ENCODE measurements at places on chromosomes 3 and 15. TPM values are rescaled to one million over a fixed set of nuclear protein-coding genes. Genes with fewer than 3 reads are reported as not detected.

IQCF5 gene
- not detected for polyA plus RNA-seq

DNA sequence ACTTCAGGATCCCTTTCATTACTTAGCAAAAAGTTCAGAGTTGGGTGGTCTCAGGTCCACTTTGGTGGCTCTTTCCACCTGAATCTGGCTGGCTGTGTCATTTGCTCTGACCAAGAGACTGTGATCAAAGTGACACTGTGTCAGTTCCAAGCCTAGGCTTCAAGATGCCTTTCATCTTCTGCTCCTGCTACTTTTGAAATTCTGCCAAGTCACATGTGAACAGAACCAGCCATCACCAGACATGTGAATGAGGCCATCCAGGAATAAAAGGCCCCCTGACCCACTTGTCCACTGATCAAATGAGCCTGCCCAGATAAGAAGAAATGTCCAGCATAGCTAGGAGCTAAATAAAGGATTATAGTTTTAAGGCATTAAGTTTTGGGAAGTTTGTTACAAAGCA is 132.2 kb downstream of the OSBPL10 start:
- no peak for DNase-seq

- DNase-seq, result no peak
These were observed 61.4 kb upstream of the C15orf39 start for GRCh38 chr15:75140080-75140879.

PRR20G gene
- polyA plus RNA-seq, result not detected

SLC28A2 gene
- polyA plus RNA-seq, result 0.20 TPM

DNA sequence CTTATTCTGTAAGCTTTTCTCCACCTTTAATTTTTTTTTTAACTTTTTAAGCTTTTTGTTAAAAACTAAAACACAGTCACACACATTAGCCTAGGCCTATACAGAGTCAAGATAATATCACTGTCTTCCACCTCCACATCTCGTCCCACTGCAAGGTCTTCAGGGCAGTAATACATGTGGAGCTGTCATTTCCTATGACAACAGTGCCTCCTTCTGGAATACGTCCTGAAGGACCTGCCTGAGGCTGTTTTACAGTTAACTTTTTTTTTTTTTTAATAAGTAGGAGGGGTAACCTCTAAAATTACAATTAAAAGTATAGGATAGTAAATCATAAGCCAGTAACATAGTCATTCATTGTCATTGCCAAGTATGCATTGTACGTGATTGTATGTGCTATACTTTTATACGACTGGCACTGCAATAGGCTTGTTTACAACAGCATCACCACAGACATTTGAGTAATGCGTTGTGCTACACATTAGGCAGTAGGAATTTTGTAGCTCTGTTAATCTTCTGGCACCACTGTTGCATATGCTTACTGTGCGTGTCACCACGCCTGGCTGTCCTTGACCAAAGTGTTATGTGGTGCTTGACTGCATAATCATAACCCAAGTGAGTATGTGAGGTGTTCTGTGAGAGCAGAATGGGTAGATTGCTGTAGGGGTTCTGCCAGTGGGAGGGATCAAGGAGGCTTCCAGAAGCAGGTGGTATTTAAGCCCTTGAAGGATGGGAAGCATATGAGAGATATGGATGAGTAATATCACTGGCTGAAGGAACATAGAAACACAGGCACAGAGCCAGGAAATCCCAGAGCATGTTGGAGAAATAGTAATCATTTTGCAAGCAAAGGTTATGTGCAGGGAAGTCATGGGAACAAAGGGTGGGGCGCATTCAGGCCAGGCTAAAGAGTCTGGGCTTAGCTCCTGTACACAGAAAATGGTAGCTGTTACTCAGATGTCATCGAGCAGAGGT is 18.3 kb downstream of the FBXO22 start:
- no peak for DNase-seq

FSD2 gene
- polyA plus RNA-seq, result 0.14 TPM

GRCh38 chr3:7095116-7095515 is 234.2 kb downstream of the GRM7 start:
- DNase-seq, result no peak

DNA sequence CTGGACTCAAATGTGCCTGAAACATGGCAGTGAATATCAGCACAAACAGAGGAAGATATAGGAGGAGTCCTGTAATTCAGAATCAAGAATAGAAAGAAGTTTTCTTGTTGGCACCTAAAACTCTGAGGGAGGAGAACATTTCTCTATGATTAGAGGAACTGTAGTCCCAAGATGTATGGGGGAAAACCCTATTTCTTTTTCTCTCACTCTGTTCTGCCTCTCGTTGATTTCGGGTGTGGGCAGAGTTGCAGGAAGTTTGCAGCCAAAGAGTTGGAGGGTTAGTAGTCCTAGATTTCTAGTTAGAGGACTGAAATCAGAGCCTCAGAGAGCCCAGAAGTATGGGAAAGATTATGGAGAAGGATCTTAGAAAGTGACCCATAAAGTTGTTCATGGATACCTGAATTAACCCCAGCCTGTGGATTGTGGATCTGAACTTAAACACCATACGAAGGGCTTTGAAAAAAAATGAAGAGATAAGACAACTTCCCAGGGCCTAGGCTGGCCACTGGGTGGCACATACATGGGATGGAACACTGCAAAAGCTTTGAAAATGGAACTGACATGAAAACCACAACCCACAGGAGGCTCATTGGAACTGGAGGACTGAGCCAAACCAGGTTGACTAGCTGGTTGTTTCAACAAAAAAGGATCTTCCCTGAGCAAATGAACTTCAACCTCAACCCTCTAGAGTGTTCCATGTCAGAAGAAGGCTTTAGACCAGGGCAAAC is 34.6 kb downstream of the FMN1 start:
- DNase-seq, result no peak

DNA sequence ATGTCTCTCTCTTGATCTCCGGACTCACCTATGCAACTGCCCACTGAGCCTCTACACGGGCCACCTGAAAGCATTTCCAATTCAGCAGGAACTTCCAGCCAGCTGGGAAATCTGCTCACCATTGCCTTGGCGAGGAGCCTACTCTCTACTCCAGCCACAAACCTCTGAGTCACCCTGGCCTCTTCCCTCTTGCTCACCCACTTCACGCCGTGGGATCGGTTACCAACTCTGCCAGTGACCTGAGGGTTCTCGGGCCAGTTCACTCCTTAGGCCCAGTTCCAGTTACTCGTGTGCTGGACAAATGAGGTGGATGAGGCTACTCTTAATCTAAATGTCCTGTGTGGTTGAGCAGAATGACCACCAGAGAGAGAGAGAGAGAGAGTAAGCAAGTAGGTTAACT is 70.1 kb downstream of the CEMIP start:
- DNase-seq, result no peak

DNA sequence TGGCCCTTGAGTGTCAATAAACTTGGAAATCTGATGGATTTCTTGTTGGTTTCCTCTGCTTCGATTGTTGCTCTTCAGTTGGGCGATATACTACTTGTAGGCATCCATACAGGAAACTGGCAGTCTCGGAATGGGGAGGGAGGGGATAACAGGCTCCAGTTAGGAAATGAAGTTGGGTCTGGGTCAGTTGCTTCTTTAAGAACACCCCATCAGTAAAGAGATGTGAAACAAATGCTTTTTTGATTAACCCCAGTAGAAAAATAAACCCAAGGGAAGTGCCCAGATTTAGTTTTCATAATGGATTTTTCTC is 681 bp downstream of the CHMP2B start:
- no peak for DNase-seq

GHSR gene
- polyA plus RNA-seq, result not detected

ROPN1 gene
- polyA plus RNA-seq, result 0.04 TPM

- DNase-seq, result no peak
These were observed 433.8 kb upstream of the RBMS3 start for GRCh38 chr3:28846971-28847478.

DNA sequence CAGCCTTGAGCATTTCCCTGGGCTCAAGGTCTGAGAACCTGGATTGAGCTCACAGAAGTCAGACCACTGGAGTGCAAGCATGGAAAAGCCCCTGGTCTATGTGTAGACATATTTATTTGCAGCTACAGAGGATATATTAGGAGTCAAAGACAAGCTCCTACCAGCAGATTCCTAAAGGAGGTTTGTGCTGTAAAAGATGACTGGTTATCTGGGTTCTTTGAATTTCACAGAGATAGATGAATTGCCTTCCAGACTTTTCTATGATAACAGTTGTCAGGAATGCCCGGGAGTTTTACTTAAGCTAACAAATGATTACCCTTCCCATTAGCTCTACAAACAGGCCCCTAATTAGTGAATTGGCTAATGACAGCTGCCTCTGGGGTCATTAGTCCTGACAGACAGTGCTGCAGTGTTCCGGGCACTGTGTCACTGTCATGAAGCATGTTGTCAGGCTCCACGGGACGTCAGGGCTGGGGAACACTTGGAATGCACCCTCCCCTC is 48.8 kb upstream of the PLXNA1 start:
- no peak for DNase-seq

DNA sequence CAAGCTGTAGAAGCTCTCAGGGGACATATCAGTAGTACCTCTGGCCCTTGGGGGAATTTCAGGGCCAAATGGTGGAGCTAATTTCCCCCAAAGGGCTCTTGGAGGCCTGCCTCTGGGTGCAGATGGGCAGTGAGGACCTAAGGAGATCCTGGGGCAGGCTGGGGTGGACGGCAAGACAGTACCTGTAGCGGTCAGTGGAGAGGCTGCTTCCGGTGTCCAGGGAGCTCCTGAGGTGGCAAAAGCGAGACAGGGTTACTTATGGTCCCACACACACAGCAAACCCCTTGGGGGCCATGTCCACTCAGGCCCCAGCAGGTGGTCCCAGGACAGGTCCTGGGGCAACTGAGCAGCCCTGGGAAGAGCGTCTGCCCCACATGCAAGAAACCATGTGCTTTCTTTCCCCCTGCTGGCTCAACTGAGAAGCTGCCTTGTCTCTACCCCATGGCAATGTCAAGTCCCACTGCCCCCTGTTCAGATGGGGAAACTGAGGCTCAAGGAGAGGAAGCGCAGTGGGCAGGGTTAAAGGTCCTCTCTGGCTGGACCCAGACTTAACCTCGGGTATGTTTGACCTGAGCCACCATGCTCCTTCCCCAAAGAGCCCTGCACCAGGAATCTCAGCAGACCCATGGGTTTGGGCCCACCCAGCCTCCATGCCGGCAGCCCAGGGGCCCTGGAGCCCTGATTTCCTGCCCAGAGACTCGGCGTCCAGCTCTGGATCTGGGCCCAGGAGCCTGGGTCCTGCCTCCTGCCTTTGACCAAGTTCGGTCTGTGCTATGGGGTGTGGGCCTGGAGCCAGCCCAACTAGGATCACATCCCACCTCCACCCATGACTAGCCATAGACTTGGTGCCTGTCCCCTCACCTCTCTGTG is 25.7 kb downstream of the IQSEC1 start:
- no peak for DNase-seq

- DNase-seq, result no peak
These were observed 213.0 kb downstream of the PTPRG start for GRCh38 chr3:61774279-61774890.

CCR3 gene
- polyA plus RNA-seq, result not detected

DNA sequence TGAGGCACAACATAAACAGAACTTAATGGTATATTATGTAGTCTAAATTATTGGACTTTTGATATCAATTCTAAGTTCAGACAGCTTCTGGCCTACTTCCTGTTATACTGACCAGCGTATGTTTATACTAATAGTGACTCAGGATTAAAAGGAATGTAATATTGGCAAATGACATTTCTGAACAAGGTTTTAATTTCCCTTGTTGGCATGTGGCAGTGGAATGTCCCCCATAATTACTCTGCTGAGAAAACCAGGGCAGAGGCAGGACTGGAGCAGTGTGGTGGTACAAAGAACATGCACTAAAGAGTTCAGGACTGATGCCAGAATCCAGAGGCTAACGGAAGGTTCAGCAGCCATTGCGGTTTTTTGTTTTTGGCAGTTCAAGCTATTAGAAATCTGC is 184.0 kb downstream of the KCNAB1 start:
- DNase-seq, result no peak

- DNase-seq, result no peak
These were observed 223.8 kb downstream of the ADAMTS9 start for GRCh38 chr3:64463981-64464380.

GRCh38 chr15:68565726-68566125 is 13.1 kb upstream of the CORO2B start:
- no peak for DNase-seq

EXD1 gene
- polyA plus RNA-seq, result 0.10 TPM

- no peak for DNase-seq
These were observed 18.6 kb downstream of the SSUH2 start for GRCh38 chr3:8625991-8626390.

GOLGA8Q gene
- polyA plus RNA-seq, result 1.1 TPM

DNA sequence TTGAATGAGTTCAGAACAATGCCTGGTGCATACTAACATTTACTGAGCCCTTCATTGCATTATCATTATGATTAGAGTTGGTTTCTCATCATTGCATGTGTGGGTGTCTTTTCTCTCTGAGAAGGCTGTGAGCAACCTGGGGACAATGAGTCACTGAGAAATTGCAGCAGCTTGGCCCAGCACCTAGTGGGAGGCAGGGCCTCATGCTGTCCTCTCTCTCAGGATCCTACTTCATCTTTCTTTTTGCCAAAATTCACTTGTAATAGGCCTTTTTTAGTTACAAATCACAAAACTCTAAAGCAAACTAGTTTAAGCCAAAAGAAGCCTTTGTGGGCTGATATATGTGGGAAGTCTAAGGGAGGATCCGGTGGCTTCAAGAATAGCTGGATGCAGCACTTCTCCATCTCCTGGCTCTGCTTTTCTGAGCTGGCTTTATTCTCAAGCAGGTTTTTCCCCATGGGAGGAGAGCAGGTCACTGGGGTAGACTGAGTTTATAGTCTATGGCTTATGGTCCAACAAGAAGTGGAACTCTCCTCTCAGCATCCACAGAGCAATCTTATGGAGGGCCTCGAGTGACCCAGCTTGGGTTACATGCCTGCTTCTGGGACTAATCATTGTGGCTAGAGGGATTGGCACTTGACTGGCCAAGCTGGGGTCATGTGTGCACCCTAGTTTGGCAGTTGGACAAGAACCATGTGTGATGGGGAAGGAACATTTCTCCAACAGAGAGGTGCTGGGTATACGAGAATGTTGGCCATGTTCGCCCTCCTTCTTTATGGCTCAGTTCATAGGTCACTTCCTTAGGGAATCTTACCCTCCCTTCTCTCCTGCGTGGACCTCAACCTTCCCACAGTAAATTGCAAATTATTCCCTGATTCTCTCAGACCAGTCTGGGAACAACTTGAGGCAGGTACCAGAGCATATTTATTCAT is 8.7 kb upstream of the CAMK1 start:
- no peak for DNase-seq

GRCh38 chr15:55743729-55744655 is 1.0 kb upstream of the PRTG start:
- no peak for DNase-seq

All from right renal pelvis (tissue), 4 donors.